Activated CD8-positive, alpha-beta memory T cell treated with anti-CD3 and anti-CD28 coated beads, Interleukin-2, amount 50 U/mL, for 4 hours (primary cell): ENCODE measurements at places on chromosomes 11 and 22.

DNA sequence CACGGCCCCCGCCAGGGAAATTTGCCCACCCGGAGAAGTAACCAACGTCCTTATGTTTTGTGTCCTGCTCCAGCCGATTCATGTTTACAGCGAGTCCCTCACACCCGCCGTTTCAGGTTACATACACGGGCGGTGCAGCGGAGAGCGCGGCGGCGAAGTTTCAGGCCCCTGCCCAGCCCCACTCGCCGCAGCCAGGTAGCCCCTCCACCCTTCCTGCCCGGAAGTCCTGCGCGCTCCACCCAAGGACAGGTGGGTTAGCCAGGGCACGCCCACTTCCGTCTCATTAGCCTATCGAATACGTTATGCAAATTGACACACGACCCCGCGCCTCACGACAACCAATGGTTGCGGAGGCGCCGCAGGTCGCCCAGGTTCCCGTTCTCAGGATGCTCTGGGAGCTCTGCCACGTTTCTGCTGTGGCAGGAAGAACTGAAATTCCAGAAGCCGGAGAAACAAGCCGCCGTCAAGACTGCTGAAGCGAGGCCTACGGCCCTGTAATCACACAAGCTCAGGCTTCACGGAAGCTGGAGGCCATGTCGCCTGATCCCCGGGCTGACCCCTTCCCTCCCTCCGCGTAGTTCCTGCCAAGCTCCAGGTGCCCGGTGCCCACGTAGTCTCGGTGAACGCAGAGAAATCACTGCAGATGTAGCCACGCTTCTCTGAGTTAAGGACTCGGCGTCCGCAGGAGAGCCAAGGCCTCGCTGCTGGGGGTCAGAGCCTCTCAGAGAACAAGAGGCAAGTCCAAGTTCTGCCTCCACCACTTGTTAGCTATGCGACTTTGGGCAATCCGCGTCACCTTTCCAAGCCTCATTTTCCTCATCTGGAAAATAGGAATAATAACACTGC, 22.4 kb upstream of the MYH9 start:
- DNase-seq, result peak; percentile 59

DNA sequence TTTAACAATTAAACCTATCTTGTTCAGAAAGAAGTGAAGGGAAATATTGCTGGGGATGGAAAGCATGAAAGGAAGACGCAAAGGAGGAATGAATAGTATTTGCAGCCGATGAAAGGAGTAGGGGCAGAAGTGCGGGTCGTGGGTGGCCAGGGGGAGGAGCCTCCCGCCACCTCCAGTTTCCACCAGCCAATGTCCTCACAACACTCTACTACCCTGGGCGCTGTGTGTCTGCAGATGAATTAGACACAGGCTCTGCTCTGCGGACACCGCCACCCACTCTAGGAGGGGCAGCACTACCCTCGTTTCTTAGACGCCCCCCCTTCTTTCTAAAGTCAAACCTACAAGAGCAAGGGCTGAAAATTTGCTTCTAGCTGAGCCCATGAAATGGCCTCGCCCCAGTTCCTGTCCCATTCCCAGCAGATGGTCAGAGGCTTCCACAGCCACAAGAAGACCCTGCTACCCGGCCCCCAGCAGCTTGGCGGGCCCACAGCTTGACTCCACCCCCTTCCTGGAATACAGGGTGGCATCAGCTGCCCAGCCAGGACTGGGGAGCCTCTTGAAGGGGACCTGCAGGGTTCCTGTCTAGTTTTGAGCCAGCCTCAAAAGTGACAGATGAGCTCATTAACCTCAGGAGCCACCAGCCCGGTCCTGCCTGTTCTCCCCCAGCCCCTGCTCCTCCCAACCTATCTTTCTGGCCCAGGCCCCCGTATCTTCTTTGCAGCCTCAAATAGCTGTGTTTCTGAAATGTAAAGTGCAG, 268.1 kb downstream of the BUD13 start:
- DNase-seq, result no peak

GRCh38 chr11:95566211-95566610, 223.4 kb downstream of the FAM76B start:
- no peak for DNase-seq

DNA sequence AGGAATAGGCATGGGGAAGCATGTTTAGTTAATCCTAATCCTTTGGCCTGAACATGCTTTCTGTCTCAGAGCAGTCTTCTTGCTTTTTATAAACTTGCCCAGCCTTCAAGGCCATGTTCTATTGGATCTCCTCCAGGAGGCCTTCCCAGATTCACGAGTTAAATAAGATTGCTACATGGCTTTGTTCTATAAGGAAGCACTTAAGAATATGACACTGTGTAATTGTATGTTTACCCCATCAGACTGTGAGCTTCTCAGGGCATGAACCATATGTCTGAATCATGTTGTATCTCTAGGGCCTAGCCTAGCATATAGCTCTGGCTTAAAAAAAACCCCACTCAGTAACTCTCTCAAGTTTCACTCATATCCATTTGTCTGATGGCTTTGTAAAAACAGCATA, 26.4 kb upstream of the UCP3 start:
- no peak for DNase-seq

DNA sequence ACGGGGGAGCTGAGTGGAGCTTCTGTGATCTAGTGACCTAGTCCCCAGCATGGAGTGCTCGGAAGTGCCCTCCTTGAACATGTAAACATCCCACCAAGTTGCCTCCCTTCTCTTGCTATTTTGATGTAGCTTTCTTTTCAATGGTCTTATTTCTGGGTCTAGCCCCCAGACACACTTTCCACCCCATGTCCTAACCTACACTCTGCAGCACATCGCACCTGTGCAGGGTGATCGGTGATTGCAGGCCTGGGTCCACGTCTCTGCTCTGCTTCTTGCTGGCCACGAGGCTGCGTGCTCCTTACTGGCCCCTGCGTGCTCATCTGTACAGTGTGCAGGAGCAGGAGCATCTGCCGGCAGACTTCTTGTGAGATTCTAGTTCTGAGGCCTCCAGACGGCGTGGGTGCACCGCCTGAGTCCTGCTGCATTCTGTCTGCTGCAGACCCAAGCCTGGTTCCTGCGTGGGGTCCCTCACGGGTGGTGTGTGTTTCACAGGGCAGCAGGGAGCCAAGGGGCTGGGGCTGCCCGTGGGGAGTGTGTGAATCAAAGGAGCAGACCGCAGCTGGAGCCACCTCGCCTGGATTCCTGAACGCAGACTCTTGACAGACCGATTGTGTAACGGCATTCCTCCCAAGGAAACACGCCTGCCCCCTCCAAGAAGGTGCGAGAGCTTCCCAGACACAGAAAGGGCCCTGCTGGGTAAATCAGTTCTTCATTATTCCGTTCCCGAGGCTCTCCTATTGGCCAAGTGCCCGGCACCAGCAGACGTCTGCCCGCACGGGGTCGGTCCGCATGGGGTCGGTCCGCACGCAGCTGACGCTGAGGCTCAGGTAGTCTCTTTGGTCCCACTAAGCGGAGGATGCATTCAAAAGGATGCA, 44.4 kb upstream of the MYEOV start:
- DNase-seq, result no peak

- DNase-seq, result no peak
These were observed 96.6 kb upstream of the AKIP1 start for GRCh38 chr11:8814209-8814922.

GRCh38 chr11:129657866-129658525, 157.7 kb upstream of the TMEM45B start:
- DNase-seq, result no peak

GRCh38 chr11:26971961-26972360, 22.0 kb upstream of the FIBIN start:
- DNase-seq, result no peak

DNA sequence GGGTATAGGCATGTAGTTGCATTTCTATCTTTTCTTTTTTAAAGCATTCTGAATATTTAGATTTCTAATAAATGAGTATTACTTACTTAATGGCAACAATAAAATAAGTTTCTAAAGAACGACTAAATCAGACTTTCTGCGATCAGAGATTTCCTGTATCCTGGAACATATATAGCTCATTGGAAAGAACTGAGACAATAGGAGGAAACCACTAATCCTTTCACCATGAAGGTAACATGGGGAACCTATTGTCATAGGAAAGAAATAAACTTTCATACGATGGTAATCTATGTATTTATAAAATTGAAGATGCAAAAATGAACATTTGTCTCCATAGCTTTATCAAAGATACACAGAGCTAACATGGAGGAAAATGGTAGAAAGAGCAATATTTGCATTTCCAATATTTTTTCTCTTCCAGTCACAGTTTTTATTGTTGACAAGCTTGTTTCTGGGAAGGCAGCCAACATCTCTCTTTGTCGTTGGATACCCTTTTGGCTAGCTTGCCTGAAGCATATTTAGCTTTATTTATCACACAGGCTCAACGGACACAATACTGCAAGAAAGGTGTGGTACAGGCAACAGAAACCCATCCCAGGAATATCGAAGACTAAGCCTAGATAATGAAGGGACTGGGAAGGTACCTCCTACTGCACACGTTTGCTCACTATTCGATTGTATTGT, 293.3 kb upstream of the MPPED2 start:
- DNase-seq, result no peak

- DNase-seq, result no peak
These were observed 141.4 kb downstream of the PARVA start for GRCh38 chr11:12518606-12519385.

DNA sequence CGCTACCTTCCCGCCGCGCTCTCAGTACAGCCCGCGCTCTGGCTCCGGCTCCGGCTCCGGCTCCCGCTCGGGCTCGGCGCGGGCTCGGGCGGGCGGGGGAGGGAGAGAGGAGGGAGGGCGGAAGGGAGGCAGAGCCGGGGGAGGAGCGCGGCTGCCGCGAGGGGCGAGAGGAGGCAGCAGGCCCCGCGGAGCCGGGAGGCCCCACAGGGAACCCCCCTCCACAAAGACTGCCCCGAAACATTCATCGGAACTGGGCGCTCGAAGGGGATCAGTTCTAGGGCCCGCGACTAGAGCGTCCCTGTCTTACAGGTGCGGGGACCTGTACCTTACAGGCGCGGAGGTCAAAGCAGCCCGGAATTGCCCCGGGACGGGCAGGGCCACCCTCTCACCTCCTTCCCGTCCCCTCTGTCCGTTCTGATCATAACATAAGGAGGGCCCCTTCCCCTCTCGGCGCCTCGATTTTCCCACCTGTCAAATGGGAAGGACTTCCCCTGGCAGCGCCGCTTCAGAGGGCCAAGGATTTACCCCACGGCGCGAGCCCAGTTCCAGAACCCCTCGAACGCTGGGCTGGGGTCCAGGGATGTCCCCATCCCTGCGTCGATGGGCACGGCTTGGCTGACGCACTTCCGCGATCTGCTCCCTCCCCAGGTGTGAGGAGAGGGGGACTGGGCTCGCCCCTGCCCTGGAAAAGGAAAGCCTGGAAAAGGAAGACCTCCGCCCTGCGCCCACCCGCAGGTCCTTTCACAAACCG, at the start of gene SHISA8:
TSS of gene SHISA8 (minus strand) at position 40 of the 751 bp plus-strand sequence. CDS start 407 bp downstream, outside the sequence.
- DNase-seq, result peak; percentile 69

GRCh38 chr11:60184824-60185511, 2.1 kb upstream of the MS4A6A start:
- no peak for DNase-seq

DNA sequence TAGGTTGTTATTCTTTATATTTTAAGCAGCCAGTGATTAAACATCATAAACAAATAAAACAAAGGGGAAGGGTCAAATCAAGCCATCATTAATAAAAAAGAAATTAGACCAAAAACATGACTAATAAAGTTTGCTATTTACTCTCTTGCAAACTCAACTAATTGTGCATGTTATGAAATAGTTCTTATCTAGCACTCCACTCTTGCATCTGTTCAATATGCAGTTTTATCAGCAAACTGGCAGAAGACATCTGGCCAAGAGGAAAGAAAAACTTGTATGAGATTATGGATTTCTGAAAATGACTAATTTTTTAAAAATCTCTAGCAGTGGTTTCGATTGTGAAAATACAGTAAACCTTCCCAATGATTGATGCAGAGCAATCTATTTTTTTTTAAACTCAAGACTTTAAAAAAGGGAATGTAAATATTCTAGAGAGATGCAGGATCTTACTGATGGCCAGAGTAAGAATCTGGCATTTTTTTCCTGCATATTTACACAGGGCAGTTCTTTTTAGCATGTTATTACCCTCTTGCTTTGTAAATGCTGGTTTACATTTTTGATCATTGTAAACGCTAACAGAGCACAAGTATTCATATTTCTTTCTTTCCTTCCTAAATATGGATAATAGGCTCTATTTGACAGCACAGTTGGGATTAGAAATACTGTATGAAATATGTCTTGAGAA, 83.3 kb downstream of the GRIA4 start:
- no peak for DNase-seq

GRCh38 chr11:132639986-132640385, 892.3 kb downstream of the OPCML start:
- DNase-seq, result no peak

DNA sequence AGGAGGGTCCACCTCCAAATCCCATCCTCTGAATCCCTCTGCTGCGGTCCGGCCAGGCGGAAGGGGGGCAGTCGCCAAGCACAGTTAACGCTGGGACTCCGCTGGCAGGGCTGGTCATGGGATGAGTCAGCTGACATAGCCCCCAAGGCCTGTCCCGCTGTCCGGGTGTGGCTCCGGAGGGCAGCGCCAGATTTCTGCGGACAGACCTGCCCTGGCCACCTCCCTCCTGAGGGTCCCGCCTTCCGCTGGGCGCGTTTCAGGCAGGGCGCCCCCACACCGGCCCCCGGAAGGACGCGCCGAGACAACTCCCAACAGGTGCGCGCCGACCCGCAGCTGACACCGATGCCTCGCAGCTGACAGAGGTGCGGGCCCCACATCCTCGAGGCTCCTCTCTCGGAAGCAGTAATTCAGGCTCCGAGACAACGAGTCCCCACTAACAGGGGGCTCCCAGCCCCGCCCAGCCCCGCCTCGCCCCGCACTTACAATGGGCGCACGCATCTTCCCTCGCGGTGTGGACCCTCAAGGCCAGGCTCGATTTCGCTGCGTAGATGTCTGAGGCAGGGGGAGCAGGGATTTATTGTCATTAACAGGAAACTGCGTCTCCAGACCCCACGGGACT, 607 bp downstream of the PLAAT3 start:
- DNase-seq, result peak; percentile 42

DNA sequence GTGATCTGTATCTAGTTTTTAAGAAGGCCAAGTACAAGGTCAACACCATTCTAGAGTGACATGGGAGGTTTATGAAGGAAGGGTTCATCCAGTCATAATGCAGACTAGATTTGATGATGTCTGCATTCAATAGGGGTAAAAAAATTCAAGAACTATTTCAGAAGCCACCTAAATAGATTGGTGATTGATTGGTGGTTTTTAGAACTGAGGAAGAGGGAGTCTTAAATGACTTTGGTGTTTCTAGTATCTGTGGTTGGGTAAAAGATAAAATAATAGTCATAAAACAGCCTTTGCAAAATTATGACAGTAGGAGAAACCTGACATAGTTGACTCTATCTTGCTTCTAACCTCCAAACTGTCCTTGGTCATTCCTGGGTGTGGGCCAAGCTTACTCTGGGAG, 114.1 kb downstream of the OPCML start:
- no peak for DNase-seq

GRCh38 chr22:44578110-44578457, 80.1 kb upstream of the RTL6 start:
- no peak for DNase-seq
